ENCODE measurements at places on chromosomes 6 and 20. TPM values are rescaled to one million over a fixed set of nuclear protein-coding genes. Genes with fewer than 3 reads are reported as not detected.

DNA sequence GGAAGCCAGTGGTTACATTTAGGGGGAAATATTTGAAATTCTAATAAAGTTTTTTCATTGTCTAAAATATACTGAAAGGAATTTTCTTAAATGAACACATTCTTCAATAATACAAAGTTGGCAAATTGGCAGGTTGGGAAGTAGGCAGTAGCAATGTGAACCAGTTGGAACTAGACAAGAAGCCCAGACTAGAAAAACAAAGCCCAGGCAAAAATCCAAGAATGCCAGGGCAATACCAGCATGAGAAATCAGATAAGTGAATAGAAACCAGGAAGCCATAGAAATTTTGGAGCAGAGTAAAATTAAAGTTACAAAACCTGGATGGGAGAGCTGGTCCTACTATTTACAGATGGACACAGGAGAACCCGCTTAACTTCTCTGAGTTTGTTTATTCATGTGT lies 52.2 kb downstream of the TPBG start:
- DNase-seq, result no peak
- no peaks in the 10 kb centered on the region for H3K27me3 ChIP-seq

DNA sequence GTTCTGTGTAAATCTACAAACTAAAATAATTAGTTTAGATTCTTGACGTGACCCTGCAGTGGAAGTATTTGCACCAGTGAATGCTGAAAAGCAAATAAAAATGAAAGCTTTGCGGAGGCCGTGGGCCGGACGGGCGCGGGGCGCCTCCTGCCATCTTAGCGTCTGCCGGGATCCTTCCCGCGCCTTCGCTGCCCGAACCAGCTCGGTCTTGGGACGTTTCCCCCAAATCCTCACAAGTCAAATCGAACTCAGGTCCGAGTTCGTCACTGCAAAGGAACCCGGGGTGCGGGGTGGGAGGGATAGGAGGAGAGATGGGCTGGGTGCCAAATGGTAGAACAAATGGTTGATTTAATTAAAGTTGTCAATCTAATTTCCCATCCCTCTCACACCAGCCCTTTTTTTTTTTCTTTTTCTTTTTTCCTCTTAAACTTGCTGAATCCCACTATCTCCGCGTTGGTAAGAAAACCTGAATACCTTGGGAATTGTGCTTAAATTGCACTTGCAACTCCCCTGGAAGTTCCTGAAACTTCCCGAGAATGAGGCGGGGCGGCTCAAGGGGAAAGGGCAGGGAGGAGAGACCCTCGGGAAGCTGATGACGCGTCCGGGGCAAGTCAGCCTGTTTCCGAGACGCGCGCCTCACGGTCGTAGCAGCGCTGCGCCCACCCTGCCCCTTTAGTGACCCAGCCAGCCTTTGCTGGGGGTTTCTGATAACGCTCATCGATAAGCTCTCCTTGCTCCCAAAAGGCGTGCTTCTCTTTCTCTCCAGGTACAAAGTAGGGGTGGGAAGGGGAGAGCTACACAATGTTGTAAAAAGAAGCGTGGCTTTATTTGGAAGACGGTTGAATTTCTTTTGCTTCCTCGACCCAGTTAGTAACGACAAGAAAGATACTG lies 1.8 kb downstream of the GJA1 start:
- no peaks in the 10 kb centered on the region for H3K36me3 ChIP-seq
- H3K27me3 ChIP-seq, result no peaks in the 10 kb centered on the region
- DNase-seq, result no peak
- H3K27ac ChIP-seq, result peak overlapping the region; percentile 41
- H3K4me1 ChIP-seq, result peaks cover 10% of the 10 kb centered on the region

DNA sequence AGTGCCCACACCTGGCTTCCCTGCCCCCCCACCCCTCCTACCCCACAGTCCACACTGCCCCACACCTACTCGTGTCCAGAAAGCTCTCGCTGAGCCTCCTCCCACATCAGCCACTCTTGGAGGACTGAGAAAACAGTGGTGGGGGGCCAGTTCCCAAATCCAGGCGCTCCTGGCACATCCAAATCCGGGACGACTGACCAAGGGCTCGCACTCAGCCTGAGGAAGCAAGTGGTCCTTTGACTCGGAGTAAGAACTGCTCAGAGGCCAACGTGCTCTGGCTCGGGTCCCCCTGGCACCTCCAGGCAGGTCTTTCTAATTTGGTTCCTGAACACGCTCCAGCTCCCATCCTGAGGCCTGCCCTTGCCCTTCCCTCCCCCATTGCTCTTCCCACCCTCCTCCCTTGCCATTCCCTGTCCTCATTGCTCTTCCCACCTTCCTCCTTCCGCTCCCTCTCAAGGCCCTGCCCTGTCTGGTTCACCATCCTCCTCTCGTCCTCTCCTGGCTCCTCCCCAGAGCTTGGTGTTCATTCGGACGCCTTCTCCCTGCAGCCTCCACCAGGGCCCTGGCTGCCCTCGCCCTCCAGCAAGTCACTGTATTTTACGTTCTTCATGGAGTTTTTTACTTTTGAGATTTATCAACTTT lies 83.6 kb downstream of the THBS2 start:
- no peaks in the 10 kb centered on the region for H3K36me3 ChIP-seq
- no peak overlapping the region for H3K4me3 ChIP-seq
- H3K27me3 ChIP-seq, result no peaks in the 10 kb centered on the region

The DPPA5 gene
- polyA plus RNA-seq, result not detected

- no peak for DNase-seq
- no peak overlapping the region for H3K27ac ChIP-seq
- H3K36me3 ChIP-seq, result no peaks in the 10 kb centered on the region
- no peaks in the 10 kb centered on the region for H3K4me1 ChIP-seq
- no peaks in the 10 kb centered on the region for H3K27me3 ChIP-seq
These were observed 270.2 kb upstream of the SLC35B3 start for GRCh38 chr6:8705435-8706020.

The PSMB9 gene
- 204 TPM for polyA plus RNA-seq

The UBE2C gene
- polyA plus RNA-seq, result 11.4 TPM

GRCh38 chr6:37552267-37552666 lies 52.6 kb upstream of the CCDC167 start:
- H3K4me1 ChIP-seq, result peaks cover 22% of the 10 kb centered on the region
- no peak overlapping the region for H3K27ac ChIP-seq
- no peaks in the 10 kb centered on the region for H3K36me3 ChIP-seq

- no peak overlapping the region for H3K27ac ChIP-seq
- H3K36me3 ChIP-seq, result no peaks in the 10 kb centered on the region
- no peaks in the 10 kb centered on the region for H3K27me3 ChIP-seq
- H3K4me1 ChIP-seq, result peaks cover 18% of the 10 kb centered on the region
- no peak overlapping the region for H3K4me3 ChIP-seq
- DNase-seq, result no peak
These were observed 8.6 kb upstream of the SERPINB6 start for GRCh38 chr6:2979819-2980464.

The NR2E1 gene
- not detected for polyA plus RNA-seq

The CD40 gene
- polyA plus RNA-seq, result 68.7 TPM

GRCh38 chr20:17504066-17504897 lies 26.9 kb downstream of the BFSP1 start:
- peak; percentile 83 for DNase-seq
- peak overlapping the region; percentile 54 for H3K4me3 ChIP-seq
- H3K36me3 ChIP-seq, result no peaks in the 10 kb centered on the region
- no peak overlapping the region for H3K27ac ChIP-seq

GRCh38 chr6:106883808-106884262 lies 90.7 kb downstream of the CD24 start:
- no peaks in the 10 kb centered on the region for H3K36me3 ChIP-seq
- DNase-seq, result no peak
- H3K4me3 ChIP-seq, result no peak overlapping the region
- no peaks in the 10 kb centered on the region for H3K4me1 ChIP-seq
- H3K27ac ChIP-seq, result no peak overlapping the region

The TFAP2C gene
- 0.03 TPM for polyA plus RNA-seq

DNA sequence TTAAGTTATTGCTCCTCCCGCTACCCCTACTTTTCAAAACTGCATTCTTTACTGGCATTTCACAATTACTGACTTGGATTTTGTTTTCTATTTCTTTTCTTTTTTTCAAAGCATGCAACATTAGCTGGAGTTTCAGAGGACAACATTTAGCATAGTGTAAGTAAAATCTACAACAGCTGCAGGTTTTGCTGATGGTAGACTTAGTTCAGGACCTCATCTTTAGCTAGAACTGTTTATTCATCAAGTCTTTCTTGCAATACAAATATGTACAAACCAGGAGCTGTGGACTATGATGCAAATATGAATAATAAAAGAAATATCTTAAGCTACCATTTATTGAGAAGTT lies 728 bp upstream of the CEP162 start:
- DNase-seq, result no peak
- H3K27me3 ChIP-seq, result no peaks in the 10 kb centered on the region
- H3K36me3 ChIP-seq, result no peaks in the 10 kb centered on the region
- H3K4me1 ChIP-seq, result peaks cover 21% of the 10 kb centered on the region

The SLC17A3 gene
- polyA plus RNA-seq, result not detected

- no peaks in the 10 kb centered on the region for H3K36me3 ChIP-seq
- no peaks in the 10 kb centered on the region for H3K27me3 ChIP-seq
- no peak overlapping the region for H3K4me3 ChIP-seq
- peaks cover 18% of the 10 kb centered on the region for H3K4me1 ChIP-seq
- no peak for DNase-seq
These were observed 110.8 kb upstream of the PRND start for GRCh38 chr20:4610871-4611270.

- H3K4me3 ChIP-seq, result no peak overlapping the region
- no peak overlapping the region for H3K27ac ChIP-seq
- no peaks in the 10 kb centered on the region for H3K27me3 ChIP-seq
- peaks cover 10% of the 10 kb centered on the region for H3K4me1 ChIP-seq
These were observed 33.2 kb upstream of the ADGRF5 start for GRCh38 chr6:46954837-46955451.

DNA sequence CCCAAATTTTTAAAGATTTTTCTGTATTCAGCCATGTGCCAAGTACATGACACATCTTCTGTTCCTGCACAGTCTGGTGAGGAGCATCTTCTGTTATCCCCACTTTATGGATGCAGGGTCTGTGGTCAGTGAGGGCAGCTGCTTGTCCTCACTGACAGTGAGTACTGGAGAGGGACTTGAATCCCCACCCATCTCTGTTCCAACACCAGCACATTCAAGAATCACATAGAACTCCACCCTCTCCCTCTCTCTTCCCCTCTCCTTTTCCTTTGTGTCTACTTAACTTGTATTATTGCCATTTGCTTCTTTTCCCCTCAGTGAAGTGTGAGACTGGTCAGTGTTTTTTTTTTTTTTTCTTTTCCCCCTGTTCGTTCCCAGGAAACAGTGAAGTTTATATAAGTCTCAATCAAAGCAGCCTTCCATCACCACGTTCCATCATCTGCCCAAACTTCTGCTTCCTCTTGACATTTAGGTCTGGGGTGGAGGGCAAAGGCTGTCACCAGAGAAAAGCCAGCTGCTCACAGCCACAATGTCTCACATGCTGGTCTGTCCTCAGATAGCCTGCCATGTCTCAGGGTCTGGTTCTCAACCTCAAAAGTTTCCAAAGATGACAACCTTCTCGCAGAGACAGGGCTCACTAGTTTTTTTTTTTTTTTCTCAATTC lies 110.0 kb upstream of the SSTR4 start:
- no peaks in the 10 kb centered on the region for H3K36me3 ChIP-seq
- no peaks in the 10 kb centered on the region for H3K27me3 ChIP-seq
- no peaks in the 10 kb centered on the region for H3K4me1 ChIP-seq
- no peak overlapping the region for H3K4me3 ChIP-seq

- H3K36me3 ChIP-seq, result no peaks in the 10 kb centered on the region
These were observed 12.9 kb downstream of the MAPK13 start for GRCh38 chr6:36142971-36143838.

DNA sequence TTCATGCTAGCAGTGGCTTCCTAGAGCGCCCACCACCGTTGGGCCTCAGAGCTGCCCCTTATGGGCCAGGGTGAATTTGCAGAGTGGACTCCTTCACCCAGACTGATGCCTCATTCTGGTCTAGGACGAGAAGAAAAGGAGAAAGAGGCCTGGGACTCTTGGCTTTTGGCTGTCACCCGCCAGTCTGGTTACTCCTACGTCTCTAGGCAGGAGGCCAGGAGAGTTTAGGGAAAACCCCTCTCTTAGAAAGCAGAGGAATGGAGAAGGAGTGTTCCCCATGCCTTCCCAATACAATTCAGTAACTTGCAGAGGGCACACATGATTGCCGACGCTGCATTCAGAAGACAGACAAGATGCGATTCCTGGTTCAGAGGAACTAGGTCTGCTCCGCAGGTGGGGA lies 70.1 kb downstream of the CDC5L start:
- no peak for DNase-seq
- H3K4me1 ChIP-seq, result peaks cover 9% of the 10 kb centered on the region
- H3K36me3 ChIP-seq, result peaks cover 16% of the 10 kb centered on the region
- H3K27me3 ChIP-seq, result no peaks in the 10 kb centered on the region
- H3K4me3 ChIP-seq, result no peak overlapping the region

- no peaks in the 10 kb centered on the region for H3K27me3 ChIP-seq
- no peak overlapping the region for H3K27ac ChIP-seq
- H3K36me3 ChIP-seq, result no peaks in the 10 kb centered on the region
- H3K4me1 ChIP-seq, result peaks cover 61% of the 10 kb centered on the region
- DNase-seq, result no peak
These were observed 14.1 kb downstream of the DSE start for GRCh38 chr6:116384727-116385458.

Data from spleen (tissue), 13 donors.